NCI-H187 (cell line): ENCODE measurements at places on chromosomes 13 and 19.
A peak's percentile ranks its signal among the peaks of the same experiment; 100 is the strongest.

DNA sequence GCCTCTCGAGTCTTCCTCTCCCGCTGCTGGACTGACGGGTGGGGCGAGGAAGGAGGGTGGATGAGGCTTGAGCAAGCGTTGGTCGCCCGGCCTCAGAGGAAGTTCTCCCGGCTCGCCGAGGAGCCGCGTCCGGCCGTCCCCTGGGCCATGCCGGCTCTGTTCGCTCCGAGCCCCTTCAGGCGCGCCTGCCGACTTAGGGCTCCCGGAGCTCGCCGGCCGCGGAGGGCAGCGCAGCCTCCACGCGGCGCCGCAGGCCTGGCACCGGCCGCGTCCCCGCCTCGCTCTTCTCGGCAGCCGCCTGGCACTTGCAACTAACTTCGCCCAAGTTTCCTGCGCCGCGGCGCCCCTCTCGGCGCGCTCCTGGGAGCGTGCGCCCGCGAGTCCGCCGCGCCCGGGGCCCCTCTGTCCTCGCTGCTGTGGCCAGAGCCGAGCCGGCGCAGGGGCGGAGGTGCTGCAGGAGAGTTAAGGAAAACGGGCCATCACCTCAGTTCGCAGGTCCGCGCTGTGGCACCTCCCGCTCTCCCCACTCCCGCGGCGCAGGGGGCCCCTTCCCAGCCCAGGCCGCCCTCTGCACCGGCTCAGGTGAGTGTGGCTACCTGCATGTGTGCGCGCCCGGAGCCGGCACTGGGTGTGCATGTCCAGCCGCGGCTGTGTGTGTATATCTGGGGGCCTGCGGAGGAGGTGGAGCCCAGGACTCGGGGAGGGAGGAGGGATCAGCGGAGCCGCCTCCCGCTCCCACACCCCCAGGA, 641 bp upstream of the SOX21 start:
- no peak for DNase-seq

DNA sequence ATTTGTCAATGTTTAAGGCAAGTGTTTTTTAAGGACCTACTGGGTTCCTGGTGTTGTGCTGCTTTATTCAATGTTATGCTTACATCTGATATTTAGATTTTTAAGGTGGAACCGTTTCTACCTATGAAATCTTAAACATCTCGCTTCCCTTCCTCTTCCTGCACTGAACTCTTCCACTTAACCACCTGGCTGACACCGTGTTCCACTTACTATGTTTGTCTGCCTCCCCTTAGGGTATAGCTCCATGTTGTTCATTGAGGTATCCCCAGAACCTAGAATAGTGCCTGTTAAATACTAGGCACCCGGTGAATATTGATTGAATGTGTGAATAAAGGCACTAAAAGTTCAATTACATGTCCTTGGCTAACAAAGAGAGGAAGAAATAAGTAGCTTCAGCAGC, 104.9 kb downstream of the RNF17 start:
- no peak for DNase-seq

GRCh38 chr19:10412257-10412977, 7.9 kb upstream of the PDE4A start:
- no peak for DNase-seq

DNA sequence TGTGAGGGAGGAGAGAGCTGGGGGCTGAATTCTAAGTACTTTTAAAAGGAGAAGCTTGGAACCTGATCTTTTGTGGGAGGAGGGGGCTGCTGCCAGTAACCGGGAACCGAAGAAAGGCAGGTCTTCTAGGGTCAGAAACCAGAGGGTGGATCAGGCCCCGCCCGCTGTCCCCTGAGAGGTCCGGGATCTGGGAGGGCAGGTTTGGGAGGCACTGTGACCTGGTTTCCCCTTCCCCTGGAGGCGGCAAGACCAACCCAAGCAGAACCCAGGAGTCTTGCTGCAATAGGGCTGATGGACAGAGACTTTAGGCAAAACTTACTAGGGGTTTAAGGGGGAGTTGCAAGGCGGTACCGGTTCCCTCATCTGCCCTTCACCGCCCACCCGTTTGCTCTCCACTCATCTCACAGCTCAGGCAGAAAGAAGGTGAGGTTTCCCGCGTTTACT, 707 bp upstream of the KLK8 start:
- no peak for DNase-seq

DNA sequence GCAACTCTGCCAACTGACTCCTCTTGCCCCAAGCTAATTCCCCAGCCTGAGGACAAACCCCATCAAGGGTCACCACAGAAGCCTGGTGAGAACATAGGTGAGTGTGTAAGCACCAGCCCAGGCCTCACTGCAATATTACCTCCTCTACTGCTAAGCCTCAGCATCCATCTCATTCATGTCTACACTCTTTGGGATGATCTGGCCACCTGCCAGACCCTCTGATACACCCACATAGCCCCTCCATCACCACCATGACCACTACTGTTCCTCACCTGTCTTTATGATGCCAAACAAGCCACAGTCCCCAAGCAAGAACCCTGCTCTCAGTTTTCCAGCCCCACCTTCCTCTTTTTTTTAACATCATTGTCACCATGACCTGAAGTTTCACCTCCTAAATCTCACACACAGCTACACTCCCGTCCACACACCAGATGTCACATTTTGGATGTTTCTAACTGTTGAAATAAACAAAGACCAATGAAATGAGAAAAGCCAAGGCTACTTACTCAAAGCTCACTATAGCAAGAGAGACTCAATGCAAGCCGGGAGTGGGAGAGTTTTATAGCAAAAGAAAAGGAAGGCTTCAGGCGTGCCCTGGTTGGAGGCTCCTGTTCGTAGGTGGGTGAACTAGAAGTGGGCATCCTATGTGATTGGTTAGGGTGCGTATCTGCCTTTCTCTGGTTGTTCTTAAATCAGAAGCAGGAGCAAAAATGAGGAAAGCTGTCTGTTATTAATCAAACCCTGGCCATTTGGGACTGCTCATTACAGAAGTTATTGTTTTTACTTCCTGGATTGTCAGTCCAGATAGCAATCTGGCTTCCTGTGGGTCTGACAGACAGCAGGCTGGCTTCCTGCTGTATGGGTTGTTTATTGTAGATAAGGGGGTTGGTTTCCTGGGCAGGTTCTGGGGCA, 2.0 kb downstream of the ZNF792 start:
- DNase-seq, result no peak

GRCh38 chr13:94268661-94269060, 210.8 kb downstream of the DCT start:
- DNase-seq, result no peak

DNA sequence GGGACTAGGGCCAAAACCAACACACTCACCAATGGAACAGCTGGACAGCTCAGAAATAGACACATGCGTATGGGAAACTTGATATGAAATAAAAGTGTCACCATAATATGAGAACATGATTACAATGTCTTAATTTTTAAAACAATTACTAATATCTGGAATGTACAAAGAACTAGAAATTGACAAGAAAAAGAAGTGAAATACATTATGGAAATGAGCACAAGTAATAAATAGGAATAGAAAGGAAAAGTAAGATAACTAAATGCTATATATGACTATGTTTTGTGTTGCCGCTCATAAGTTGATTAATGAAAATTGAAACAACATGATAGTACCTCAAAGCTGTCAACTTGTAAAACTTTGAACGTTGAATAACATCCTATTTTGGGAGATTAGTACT, 801.1 kb downstream of the SLITRK5 start:
- no peak for DNase-seq

DNA sequence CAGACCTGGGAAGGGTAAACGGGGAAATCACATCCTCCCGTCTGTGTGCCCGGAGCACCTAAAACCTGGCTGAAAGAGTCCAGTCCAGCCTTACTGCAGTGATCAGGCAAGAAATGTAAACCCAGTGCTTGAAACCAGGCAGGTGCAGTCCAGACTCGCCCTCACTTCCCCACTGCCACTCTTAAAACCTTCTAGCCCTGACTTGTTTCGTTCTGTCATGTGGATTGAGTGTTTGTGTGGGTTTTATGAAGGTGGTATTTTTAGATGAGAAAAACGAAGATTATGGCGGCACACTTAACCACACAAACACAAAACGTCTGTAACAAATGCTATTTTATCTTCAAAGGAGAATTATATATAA, 839 bp upstream of the CKAP2 start:
- DNase-seq, result peak; percentile 72

- peak; percentile 42 for DNase-seq
These were observed 823 bp upstream of the ZNF567 start for GRCh38 chr19:36686365-36687213.

DNA sequence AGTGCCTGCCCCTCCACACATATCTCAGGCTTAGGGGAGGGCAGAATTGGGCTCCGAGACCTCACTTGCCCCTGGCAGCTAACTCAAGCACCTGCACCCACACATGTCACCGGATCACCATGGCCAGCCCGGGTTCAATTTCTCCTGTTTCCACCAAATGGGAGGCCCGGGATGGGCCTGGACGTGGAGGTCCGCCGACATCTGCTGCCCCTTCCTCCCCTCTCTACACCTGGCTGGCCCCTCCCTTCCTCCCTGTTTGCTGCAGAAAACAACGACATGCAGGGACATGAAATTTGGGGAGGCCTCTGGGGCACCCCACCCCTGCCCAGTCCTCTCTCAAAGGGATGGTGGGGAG, 1.3 kb downstream of the PRKD2 start:
- DNase-seq, result no peak

GRCh38 chr13:20101467-20102316, 59.2 kb downstream of the GJA3 start:
- DNase-seq, result no peak

- no peak for DNase-seq
These were observed 12.7 kb upstream of the ZNF701 start for GRCh38 chr19:52557231-52557995.

DNA sequence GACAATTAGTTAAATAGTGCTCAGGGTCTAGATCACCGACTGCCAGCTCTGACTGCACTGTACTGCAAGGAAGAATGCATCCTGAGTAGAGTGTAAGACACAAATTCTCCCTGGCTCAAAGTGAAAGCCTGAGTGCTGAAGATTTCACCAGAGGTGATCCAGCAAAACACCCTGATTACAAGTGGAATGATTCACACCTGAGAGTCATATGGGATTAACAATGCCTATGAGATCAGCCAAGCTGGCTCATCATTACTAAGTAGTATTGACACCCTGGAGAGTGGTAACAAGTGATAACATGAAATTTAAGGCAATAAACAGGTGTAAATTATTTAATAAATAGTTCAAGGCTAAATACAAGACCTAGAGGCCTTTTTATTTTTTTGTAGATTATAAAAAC, 403.8 kb upstream of the PRR20A start:
- no peak for DNase-seq

DNA sequence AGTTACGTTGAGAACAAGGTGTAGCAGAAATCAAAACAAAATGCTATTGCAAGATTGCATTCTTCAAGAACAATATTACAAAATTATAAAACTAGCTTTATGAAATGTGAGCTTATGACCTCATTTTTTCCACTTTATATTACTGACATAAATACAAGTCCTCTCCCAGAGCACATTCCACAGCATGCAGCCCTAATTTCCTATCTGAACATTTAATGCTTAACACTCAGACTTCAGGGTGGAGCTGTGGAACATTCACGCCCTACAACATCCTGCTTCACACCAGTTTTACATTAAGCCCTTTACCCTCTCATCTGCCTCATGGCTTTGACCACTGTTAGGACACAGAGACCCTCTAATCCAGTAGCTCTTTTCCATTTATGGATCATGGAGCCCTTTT, 65.5 kb downstream of the EPSTI1 start:
- DNase-seq, result no peak

DNA sequence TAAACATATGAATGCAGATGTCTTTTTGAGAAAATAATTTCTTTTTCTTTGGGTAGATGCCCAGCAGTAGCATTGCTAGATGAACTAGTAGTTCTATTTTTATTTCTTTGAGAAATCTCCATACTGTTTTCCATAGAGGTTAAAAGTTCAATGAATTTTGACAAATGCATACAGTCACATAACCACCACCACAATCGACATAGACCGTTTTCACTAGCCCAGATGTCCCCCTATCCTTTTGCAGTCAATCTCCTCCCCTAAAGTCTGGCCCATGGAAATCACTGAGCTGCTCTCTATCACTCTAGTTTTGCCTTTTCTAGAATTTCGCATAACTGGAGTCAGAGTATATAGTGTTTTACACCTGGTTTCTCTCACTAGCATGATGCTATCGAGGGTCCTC, 10.8 kb downstream of the FAM216B start:
- no peak for DNase-seq

GRCh38 chr13:24995225-24995804, 100.6 kb upstream of the PABPC3 start:
- peak; percentile 44 for DNase-seq
